OCI-LY7 (cell line): ENCODE measurements at places on chromosomes 7 and 10.

- DNase-seq, result peak; percentile 58
Measured at GRCh38 chr7:154953006-154953684, 49.8 kb downstream of the PAXIP1 start.

DNA sequence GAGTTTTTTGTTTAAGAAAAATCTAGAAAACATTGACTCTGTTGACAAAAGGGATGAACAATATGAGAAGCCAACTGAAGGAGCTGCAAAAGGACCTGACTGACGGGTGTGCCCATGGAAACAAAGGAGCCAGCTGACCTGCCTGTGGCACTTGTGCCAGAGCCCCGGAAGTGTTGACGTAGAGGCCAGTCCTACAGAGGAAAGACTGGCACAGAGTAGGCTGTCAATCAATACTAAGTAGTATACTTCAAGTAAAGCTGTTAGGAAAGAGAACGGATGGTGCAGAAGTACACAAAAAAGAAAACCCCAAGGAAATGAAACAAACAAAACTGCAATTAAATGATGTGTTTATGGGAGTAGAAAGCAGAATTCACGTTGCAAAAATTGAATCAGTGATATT, 19.0 kb upstream of the ABI1 start:
- DNase-seq, result peak; percentile 17

DNA sequence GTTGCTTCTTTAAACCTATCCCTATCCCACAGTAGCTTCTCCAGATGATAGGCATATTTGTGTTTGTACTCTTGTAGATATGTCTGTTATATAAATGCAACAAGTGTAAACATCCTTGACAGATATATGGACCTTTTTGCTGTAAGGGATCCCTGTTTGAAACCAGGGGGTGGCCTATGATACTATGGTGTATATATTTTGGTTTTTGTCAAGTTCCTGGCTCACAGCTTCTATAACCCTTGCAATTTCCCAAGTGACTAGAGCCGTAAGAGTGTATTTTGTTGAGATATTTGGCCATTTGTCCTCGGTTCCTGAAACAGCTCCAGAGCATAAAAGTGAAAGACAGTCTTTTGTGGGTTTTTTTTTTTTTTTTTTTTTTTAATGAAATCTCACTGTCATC, 9.7 kb downstream of the COMTD1 start:
- DNase-seq, result no peak

GRCh38 chr7:45574669-45575500, 717 bp downstream of the ADCY1 start:
- no peak for DNase-seq

DNA sequence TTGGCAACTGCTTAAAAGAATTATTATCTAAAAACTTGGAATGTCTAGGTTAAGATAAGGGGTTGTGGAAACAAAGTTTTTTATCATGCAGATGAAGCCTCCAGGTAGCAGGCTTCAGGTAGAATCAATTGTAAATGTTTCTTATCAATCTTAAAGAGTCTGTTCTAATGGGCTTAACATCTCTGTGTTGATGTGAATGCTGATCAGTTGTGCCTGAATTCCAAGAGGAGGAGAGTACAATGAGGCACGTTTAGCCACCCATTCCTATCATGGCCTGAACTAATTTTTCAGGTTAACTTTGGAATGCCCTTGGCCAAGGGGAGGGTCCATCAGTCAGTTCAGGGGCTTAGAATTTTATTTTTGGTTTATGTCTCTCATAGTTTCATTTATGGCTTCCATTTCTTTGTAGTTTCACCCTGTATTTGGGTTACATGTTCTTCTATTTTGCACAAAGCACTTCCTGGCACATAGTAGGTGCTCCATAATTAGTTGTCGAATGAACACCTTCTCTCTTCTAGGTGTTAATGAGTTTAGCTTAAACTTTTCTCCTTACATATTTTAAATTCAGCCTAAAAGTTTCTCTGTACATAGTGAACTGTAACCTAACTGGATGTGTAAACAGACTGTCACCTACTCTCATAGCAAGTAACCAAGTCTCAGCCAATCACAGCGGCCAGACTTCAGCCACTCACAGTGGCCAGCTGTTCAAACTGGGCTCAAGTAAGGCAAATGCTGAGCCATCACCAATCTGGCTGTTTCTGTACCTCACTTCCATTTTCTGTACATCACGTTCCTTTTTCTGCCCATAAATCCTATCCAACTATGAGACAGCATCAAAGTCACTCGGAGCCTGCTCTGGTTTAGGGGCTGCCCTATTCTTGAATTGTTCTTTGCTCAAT, 34.7 kb downstream of the ALOX5 start:
- DNase-seq, result no peak

DNA sequence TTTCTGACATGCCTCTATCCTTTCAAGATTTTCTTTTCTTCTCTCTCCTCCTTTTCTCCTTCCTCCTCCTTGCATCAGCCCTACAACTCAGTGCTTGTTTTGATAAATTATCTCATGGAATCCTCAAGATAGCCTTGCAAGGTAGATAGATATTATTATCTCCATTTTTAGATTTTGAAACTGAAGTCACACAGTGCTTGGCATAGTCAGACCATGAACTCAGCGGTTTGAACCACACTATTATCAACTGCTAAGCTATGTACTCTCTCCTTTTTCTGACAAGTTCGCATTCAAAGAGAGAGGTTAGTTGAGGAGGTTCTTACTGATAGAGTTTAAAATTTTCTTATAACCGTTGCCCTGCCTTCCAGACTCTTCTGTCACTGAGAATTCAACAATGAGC, 79.1 kb downstream of the SUGCT start:
- no peak for DNase-seq

- DNase-seq, result no peak
Measured at GRCh38 chr7:142803901-142804300, 33.1 kb downstream of the PRSS2 start.

GRCh38 chr10:62373995-62374861, at the start of gene ZNF365:
TSS of gene ZNF365 (plus strand) at chr10:62374369. CDS start at chr10:62376194, 1,825 bp downstream.
- no peak for DNase-seq

GRCh38 chr10:11539191-11539868, 72.1 kb downstream of the USP6NL start:
- DNase-seq, result no peak

DNA sequence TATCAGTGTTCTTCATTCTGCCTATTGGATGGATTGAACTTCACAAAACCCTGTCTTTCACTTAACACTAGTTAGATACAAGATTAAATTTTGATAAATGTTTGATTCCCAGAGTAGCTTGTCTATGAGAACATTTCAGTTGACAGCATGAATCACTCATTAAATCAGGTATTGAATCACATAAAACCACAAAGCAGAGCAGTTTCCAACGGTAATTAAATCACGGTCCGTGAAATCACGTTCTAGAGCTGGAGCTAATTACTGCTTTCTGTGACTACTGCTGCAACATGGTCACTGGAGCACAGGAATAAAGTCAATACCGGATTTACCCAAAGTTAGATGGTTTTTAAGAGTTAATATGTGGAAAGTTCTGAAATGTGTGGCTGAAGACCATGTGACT, 257.8 kb upstream of the PCDH15 start:
- no peak for DNase-seq

DNA sequence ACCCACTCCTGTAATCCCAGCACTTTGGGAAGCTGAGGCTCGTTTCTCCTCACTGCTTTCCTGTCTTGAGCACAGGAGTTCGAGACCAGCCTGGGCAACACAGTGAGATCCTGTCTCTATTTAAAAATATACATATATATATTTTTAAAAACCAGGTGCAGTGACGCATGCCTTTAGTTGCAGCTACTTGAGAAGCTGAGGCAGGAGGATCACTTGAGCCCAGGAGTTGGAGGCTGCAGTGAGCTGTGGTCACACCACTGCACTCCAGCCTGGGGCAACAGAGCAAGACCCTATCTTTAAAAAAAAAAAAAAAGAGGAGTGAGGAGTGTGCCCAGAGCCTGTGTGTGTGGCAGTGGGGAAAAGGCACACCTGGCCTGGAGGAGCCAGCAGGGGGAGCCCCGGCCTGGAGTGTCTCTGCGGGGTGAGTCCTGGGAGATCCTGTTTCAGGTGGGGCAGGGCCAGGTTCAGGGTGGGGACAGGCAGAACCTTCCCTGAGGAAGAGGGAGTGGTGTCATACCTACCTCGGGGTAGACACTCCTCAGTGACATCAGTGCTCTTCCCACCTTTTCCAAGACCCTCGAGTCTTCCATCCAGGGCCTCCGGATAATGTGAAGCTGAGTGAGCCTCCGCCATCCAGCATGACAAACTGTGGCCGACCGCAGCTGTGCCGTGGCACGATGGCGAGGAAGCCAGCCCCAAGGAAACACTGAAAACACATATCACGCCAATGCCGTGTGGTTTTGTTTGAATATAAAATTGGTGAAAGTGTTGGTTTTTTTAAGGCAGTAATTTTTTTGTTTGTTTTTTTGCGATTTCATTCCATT, 9.0 kb upstream of the ARPC1B start:
- peak; percentile 55 for DNase-seq

DNA sequence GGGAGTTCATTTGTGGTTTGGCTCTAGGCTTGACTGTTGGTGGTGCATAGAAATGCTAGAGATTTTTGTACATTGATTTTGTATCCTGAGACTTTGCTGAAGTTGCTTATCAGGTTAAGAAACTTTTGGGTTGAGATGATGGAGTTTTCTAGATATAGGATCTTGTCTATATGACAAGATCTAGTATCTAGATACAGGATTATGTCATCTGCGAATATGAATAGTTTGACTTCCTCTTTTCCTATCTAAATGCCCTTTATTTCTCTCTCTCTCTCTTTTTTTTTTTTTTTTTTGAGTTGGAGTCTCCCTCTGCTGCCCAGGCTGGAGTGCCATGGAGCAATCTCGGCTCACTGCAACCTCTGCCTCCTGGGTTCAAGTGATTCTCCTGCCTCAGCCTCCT, 62.9 kb downstream of the MGAM2 start:
- DNase-seq, result no peak

DNA sequence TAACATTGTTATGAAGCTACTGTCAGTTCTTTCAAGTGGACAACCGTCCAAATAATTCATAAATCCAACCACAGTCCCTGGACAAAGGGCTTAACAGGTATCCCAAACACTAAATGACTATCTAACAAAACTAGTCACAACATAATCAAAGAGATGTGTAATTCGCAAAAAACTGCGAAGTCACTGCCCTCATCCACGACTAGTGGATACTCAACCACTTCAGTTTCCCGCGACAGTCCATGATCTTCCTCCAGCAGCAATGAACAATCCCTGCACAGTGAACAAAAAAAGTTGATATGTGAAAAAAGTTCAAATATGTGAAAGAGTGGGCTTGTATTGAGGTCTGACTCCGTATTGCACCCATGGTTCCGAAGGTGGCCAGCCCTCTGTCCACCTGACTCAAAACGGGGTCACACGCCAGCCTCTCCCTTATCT, 287 bp downstream of the DCLRE1A start:
- DNase-seq, result no peak

GRCh38 chr7:108430664-108431063, 25.6 kb downstream of the NRCAM start:
- DNase-seq, result no peak

- no peak for DNase-seq
Measured at GRCh38 chr10:43336641-43337318, 34.7 kb upstream of the FXYD4 start.

DNA sequence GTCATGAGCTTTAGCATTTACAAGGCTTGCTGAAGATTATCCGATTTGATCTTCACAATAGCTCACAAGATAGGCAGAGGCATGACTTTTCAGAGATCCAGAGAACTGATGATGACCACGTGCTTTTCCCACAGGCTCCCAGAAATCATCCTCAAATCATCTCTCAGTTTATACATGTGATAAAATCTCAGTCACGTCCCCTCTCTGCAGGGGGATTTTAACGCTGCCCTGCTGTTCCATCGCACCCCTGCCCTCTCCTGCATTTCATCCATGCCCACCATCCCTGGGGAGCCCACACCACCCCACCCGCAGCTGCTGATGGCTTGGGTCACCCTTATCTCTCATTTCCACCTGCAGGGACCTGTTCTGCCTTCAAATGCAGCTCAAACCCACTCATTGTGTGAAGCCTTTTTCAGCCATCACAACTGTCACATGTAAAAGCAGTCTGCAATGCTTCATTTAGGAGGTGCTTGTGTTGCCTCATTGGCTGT, 141.8 kb downstream of the DIP2C start:
- no peak for DNase-seq

DNA sequence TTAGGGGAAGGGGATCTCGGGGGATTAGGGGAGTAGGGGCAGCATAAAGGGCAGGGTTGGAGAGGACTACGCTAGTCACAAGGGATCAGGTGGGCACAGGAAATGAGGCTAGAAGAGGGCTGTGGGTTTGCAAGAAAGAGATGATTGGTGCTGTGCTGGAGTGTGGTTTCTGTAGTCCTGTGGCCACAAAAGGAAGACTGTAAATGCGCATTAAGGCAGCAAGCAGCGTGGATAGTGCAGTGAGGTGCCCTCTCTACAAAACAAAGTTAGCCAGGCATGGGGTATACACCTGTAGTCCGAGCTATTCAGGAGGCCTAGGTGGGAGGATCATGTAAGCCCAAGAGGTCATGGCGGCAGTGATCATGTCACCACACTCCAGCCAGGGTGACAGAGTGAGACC, 212.1 kb downstream of the MLLT10 start:
- DNase-seq, result no peak

GRCh38 chr7:42210333-42210732, 26.7 kb downstream of the GLI3 start:
- DNase-seq, result no peak

DNA sequence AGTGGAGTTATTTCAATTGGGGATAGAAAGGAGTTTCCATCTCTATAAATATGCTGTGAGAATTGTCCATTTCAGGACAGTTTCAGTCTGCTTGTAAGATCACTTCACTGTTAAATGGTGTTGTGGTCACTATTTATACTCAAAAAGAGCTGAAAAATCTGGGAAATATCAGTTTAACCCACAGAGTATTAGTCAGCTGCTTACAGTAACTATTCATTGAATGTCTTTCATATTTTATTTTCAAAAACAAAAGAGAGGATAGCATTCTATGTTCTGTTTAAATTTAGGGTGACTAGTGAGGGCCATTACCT, 85.4 kb upstream of the PLXDC2 start:
- no peak for DNase-seq

DNA sequence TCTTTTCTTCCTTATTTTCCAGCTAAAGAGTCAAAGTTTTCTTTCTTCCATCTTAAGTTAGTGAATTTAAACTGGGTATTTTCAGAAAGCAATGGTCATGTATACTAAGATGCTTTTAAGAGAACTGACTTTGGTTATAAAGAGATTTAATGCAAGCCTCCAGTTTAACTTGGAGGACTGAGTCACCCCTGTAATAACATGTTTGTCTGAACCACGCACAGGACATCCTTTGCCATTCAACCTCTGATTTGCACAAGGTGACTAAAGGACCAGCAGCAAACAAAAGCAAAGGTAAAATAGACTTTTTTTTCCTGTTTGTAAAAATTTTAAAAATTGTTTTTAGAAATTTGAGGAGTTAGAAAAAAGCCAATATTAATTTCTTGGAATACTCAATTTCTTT, 2.9 kb downstream of the HYAL4 start:
- DNase-seq, result no peak

DNA sequence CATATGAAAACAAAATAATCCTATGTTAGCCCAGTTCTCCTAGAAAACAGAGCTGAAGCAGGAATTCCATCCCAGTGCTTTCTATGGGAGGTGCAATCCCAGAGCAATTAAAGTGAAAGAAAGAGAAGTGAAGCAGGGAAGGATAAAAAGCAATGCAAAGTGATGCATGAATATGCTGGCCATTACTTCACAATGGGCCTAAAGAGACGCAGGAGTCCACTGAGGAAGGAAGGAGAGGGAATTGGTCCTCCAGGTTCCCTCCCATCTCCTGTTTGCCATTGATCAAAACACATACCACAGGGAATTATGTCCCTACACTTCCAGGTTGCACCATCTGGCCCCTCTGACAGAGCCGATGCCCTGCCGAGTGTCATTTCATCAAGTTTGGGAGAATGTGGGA, 392.2 kb upstream of the NFE2L3 start:
- DNase-seq, result no peak
